ENCODE measurements at places on chromosomes 7 and 10. TPM values are rescaled to one million over a fixed set of nuclear protein-coding genes. Genes with fewer than 3 reads are reported as not detected.
A peak's percentile ranks its signal among the peaks of the same experiment; 100 is the strongest.

DNA sequence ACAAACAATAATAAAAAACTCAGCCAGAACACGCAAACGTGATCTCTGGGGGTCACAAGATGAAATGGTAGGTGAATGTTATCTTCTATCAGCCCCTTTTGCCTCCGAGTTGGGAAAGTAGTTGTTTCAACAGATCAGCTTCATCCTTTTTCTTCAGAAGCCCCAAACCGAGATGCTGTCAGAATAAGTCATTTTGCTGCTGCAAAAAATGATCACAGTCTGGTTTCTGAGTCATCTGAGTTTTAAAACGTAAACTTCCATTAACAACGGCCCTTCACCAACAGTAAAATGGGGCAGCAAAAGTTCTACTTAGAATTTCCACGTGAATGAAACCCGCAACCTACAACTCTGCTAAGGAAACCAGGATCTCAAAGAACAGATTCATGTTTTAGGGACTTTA is 44.9 kb downstream of the JCAD start:
- DNase-seq: no peak

- no peak for DNase-seq
These were observed 86.8 kb downstream of the COBL start for GRCh38 chr7:51229620-51230323.

- DNase-seq: no peak
These were observed 80.0 kb downstream of the CSTF2T start for GRCh38 chr10:51619365-51619764.

- no peak for DNase-seq
These were observed 156.4 kb upstream of the PCBD1 start for GRCh38 chr10:71044720-71045119.

- no peak for DNase-seq
These were observed 17.7 kb downstream of the ABCA13 start for GRCh38 chr7:48188776-48189520.

GRCh38 chr7:90461219-90461618 is 8.2 kb upstream of the PTTG1IP2 start:
- no peak for DNase-seq

DNA sequence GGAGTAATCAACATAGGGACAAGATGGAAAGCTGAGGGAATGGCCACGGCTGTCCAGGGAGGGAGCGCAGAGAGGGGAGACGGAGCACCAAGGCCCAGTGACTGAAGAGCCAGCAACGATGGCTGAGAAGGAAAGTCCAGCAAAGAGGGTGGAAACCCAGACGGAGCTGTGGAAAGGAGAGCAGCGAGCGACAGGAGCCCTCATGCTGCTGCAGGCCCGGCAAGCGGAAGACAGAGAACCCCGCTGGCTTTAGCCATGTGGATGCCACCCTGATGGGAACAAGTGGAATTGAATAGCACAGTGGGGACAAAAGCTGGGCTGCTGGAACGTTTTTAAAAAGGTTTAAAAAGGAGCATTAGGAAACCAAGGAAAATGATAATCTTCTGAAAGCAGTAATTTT is 82.9 kb upstream of the DDC start:
- DNase-seq: no peak

DNA sequence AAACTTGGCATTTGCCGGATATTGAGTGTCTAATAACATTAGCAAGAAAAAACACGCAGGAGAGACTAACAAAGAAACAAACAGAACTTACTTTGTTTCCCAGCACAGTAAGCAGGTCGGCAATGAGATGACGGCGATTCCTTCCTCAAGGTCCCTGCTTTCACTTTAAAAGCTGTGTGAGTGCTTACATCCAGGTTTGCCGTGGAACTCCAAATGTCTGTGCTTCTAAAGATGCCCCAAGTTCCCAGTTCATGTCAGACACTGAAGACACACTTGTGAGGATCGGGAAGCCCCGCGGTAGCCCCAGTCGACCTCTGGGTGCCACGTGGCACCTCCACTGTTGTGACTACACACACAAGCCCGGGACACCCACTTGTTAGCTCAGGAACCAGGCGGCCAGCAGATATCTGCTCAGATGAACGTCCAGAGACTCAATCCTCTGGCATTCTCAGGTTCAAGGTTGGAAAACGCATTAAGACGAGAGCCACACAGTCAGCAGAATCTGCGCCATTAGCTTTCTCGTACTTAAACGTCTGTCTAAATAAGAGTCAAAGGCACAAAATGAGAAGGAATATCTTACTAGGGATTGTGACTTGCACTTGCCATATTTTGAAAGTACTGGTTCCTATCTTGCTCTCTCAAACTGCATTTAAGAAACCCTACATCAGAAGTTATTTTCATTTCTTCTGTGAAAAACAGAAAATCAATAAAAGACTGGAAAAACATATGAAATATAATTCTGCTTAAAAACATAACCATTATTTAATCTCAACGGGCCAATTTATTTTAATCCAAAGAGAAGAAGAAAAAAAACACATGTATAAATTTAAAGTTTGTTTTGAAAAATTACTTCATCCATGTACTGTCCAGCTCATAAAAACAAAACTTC is 207.6 kb upstream of the KLF14 start:
- no peak for DNase-seq

- no peak for DNase-seq
These were observed 158.3 kb downstream of the FRMD4A start for GRCh38 chr10:14172336-14172950.

DNA sequence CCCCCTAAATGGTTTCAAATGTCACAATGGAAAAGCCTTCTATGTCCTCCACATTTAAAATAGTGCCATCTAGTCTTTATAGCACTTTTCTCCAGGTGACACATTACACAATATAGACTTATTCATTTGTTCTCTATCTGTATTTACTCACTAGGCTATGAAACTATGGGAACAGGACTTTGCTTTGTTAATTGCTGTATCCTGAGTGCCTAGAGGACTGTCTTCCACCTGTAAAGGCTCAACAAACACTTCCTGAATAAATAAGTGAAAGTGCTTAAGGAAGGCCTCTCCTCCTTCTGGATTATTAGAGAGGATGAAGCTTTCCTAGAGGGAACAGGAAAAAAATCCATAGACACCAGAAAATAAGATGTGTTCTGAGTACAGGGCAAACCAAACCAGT is 397.6 kb upstream of the LRRN3 start:
- no peak for DNase-seq

- peak; percentile 84 for DNase-seq
These were observed 4.6 kb downstream of the BMI1 start for GRCh38 chr10:22325272-22326144.

DNA sequence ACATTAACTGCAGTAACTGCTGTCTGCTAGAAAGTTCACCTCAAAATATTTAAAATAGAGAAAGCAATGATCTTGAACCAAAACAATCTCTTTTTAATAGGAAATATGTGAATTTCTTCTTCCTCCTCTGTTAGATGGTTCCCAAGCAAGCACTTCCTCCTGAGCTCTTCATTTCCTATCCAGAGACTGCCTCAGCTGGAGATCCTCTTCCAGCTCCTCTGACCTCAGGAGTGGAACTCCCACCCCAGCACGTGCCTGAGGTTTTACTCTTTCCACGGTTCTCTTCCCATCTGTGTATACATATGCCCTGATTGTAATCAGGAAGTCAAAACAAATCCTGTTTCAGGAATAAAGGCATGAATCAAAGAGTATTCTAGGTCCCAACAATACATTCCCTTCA is 5.6 kb downstream of the DENND11 start:
- no peak for DNase-seq

DNA sequence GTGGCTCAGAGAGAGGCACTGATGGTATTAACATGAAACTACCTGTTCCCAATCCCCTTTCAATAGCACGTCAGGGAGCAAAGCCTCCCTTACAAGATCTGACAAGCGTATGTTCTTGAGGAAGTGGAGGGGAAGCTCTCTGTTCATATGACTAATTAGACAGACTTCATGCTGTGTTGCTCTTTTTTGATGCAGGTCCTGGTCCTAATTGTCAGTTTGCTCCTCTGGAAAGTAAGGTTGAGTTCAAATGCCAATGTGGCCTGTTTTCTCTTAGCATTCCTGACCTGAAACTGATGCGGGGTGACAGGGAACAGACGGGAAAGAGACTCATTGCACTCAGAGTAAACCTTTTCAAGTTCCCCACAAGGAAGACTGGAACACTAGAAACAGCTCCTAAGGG is 27.0 kb upstream of the TBX20 start:
- no peak for DNase-seq

DNA sequence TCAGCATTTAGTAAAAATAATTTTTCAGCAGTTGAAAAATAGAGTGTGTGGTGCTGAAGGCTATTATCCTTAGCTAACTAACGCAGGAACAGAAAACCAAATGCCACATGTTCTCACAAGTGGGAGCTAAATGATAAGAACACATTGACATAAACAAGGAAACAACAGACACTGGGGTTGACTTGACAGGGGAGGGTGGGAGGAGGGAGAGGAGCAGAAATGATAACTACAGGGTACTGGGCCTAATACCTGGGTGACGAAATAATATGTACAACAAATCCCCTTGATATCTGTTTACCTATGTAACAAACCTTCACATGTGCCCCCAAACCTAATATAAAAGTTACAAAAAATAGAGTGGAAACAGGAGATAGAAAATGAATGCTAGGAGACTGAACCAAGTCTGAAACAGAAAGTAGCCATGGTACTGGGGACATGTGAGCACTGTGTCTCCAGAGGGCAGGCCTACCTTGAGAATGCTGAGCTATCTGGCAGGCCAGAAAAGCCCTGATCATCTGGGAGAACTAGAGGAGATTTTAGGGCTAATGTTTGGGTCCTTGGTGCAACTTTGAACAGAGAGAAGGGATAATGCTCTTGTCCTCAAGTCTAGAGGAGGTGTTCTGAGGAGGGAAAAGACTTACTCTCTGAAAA is 4.7 kb upstream of the EFCAB10 start:
- DNase-seq: no peak

- DNase-seq: peak; percentile 80
These were observed 52.0 kb upstream of the SMNDC1 start for GRCh38 chr10:110356628-110357245.

- DNase-seq: peak; percentile 82
These were observed at the start of gene AOAH for GRCh38 chr7:36723951-36724664. Gene AOAH (minus strand): TSS chr7:36724494. CDS start chr7:36724148, 346 bp downstream.

DNA sequence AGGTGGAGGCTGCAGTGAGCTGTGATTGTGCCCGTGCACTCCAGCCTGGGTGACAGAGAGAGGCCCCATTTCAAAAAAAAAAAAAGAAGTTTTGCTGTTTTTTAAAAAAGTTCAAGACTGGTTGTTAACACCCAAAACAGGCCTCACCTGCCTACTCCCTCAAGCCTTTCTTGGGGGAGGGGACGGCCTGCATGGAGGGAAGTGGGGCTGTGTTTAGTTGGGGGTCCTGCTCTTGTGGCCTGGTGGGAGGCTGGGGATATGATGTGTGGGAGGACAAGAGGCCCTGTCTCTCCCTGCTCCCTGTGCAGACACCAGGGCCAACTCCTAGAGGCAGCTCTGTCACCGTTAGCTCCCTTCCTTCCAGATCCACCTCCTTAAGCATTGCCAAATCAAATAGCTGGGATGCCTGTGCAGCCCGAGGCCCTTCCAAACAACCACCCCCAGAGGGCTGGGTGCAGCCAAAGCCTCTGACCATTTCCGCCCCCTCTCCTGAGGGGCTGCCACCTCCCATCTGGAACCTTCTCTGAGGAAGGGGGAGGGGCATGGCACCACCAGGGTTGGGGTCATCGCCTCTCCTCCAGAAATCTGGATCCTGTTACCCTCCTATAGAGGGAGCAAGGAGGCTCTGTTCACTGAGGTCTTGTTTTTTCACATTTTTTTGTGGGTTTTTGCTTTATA is 32.9 kb upstream of the ANKRD2 start:
- DNase-seq: no peak

DNA sequence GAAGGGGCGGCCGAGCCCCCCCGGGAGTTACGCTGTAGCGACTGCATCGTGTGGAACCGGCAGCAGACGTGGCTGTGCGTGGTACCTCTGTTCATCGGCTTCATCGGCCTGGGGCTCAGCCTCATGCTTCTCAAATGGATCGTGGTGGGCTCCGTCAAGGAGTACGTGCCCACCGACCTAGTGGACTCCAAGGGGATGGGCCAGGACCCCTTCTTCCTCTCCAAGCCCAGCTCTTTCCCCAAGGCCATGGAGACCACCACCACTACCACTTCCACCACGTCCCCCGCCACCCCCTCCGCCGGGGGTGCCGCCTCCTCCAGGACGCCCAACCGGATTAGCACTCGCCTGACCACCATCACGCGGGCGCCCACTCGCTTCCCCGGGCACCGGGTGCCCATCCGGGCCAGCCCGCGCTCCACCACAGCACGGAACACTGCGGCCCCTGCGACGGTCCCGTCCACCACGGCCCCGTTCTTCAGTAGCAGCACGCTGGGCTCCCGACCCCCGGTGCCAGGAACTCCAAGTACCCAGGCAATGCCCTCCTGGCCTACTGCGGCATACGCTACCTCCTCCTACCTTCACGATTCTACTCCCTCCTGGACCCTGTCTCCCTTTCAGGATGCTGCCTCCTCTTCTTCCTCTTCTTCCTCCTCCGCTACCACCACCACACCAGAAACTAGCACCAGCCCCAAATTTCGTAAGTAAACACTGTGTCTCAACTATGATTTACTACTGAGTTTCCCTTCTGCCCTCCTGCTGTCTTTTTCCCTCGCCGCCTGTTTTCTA is 666 bp downstream of the NRG3 start:
- no peak for DNase-seq

- peak; percentile 12 for DNase-seq
These were observed 11.5 kb downstream of the GTF2IRD1 start for GRCh38 chr7:74464931-74465886.

- DNase-seq: no peak
These were observed 104.1 kb downstream of the ZNF467 start for GRCh38 chr7:149669121-149669818.

- no peak for DNase-seq
These were observed 155.7 kb downstream of the PTPRN2 start for GRCh38 chr7:158431941-158432347.

DNA sequence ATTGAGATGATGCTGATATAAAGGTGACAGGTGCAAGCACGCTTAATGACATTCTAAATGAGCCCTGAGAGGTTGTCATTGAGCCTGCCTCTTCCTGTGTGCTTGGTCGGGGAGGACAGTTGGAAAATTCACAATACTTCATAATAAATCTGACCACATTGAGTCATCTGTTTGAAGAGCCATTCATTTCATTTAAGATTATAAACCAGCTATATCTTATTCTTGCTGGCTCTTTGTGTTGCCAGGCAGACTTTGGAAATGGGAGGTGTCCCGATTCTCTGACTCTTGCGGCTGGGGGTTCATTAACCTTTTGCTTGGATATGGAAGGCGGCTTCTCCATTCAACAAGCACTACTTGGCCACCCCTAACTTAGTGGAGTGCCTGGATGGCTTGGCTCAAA is 198.2 kb downstream of the FANK1 start:
- no peak for DNase-seq

- no peak for DNase-seq
These were observed 11.9 kb upstream of the LMOD2 start for GRCh38 chr7:123643495-123644441.

- no peak for DNase-seq
These were observed 32.6 kb downstream of the AP5Z1 start for GRCh38 chr7:4808026-4808425.

- peak; percentile 68 for DNase-seq
These were observed 1.1 kb downstream of the EPHA1 start for GRCh38 chr7:143407287-143408251.

- no peak for DNase-seq
These were observed 103.2 kb downstream of the DYNC1I1 start for GRCh38 chr7:95875519-95875918.

KRIT1 gene
- 80.7 TPM for total RNA-seq

GNGT1 gene
- not detected for total RNA-seq

SBDS gene
- 69.7 TPM for total RNA-seq

GPR141 gene
- total RNA-seq: not detected

RBM33 gene
- 161 TPM for total RNA-seq

EMX2 gene
- total RNA-seq: not detected

SYCE1 gene
- 0.23 TPM for total RNA-seq

PSMG3 gene
- 19.3 TPM for total RNA-seq
